ENCODE measurements at places on chromosomes 3 and 15. TPM values are rescaled to one million over a fixed set of nuclear protein-coding genes. Genes with fewer than 3 reads are reported as not detected.

The VPS13C gene
- 132 TPM for total RNA-seq

The ETV5 gene
- 38.6 TPM for total RNA-seq

The TNFAIP8L3 gene
- 49.9 TPM for total RNA-seq

The GRAMD1C gene
- total RNA-seq, result 65.7 TPM

The CFAP44 gene
- 0.98 TPM for total RNA-seq

The GP9 gene
- total RNA-seq, result not detected

The THPO gene
- total RNA-seq, result not detected

The NPAP1 gene
- total RNA-seq, result not detected

The MYZAP gene
- total RNA-seq, result 82.5 TPM

The POLR2M gene
- total RNA-seq, result 224 TPM

The RETNLB gene
- not detected for total RNA-seq

The THSD4 gene
- total RNA-seq, result 34.2 TPM

The UQCRC1 gene
- total RNA-seq, result 371 TPM

The PLSCR2 gene
- total RNA-seq, result 0.34 TPM

The TRH gene
- total RNA-seq, result not detected

The TTC14 gene
- total RNA-seq, result 40.0 TPM

The RTP3 gene
- not detected for total RNA-seq

The PDZRN3 gene
- total RNA-seq, result 0.23 TPM

The C2CD4A gene
- 2.7 TPM for total RNA-seq

The DISP2 gene
- total RNA-seq, result 0.17 TPM

The PLSCR4 gene
- total RNA-seq, result 677 TPM

The RBMS3 gene
- total RNA-seq, result 25.9 TPM

The PFKFB4 gene
- total RNA-seq, result 2.0 TPM

The HTR3E gene
- not detected for total RNA-seq

The CALML4 gene
- total RNA-seq, result 2.0 TPM

The CCK gene
- not detected for total RNA-seq

The LRRC34 gene
- 1.9 TPM for total RNA-seq

The PAQR9 gene
- total RNA-seq, result not detected

The CORO2B gene
- total RNA-seq, result 1.0 TPM

The AGBL1 gene
- total RNA-seq, result not detected

The SLC28A1 gene
- not detected for total RNA-seq

The ARHGEF26 gene
- 0.33 TPM for total RNA-seq

The SERINC4 gene
- total RNA-seq, result not detected

The TRIM71 gene
- not detected for total RNA-seq

The NMB gene
- 4.6 TPM for total RNA-seq

The CNTN3 gene
- total RNA-seq, result not detected

The ERICH6 gene
- not detected for total RNA-seq
